Upper lobe of right lung (tissue), 1 donor: ENCODE measurements at places on chromosomes 6 and 20.

DNA sequence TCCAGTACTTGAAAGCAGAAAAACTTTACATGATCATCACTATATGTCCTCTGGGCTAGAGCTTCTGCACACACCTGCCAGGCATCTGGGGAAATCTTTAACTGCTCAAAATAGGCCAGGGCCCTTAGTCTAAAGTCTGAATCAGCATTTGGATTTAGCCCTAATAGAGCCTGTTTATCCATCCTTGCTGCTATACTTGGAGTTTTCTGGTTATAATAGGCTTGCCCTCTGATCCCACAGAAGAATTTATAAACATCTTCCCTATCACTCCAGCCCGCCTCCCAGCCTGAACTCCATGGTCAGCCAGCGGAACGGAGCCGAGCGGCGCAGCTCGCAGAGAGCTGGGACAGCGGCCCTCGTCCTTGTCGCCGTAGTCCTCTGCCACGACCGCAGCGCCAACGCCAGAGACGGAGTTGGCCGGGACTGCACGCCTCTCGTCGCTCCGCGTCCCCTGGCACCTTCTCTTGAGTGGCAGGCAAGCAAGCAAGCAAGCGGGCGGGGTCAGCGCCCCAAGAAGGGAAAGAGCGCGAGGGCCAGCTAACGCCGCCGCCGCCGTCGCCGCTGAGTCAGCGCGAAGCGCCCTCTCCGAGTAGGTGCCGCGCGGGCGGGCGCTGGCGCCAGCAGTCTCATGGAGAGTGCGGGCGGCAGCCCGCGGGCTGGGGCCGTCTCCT is 25.4 kb upstream of the ASIP start:
- H3K36me3 ChIP-seq = no peaks in the 10 kb centered on the region
- peak overlapping the region; percentile 49 for H3K4me3 ChIP-seq
- peak; percentile 95 for DNase-seq
- no peaks in the 10 kb centered on the region for H3K27me3 ChIP-seq

GRCh38 chr20:18058661-18059467 is 1.1 kb upstream of the OVOL2 start:
- peak overlapping the region; percentile 54 for H3K4me3 ChIP-seq
- H3K27me3 ChIP-seq = peaks cover 67% of the 10 kb centered on the region
- no peaks in the 10 kb centered on the region for H3K36me3 ChIP-seq
- peak; percentile 74 for DNase-seq
- H3K4me1 ChIP-seq = peaks cover 19% of the 10 kb centered on the region

DNA sequence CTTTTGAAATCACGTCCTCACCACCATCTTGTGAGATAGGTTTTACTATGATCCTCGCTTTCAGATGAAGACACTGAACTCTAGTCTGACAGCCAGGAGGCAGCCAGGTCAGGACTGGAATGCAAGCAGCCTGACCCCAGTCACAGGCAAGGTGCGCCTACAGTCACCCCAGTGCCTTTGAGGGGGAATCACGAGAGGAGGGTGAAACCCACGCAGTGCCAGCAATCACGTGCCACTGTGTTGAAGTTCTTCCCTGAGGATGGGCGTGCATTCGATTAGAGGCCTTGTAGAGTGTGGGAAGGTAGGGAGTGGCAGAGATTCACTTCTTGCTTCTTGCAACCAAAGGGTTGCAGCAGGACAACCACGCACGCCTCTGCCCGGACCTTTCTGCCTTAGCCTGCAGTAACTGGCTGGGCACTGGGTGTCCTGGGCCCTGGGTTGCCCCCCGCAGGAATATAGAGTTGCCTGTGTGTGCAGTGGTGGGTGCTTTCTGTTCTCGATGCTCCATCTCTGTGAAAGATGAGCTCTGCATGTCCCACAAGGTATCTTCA is 33.7 kb upstream of the IRF4 start:
- H3K4me1 ChIP-seq = no peaks in the 10 kb centered on the region
- H3K27ac ChIP-seq = no peak overlapping the region
- H3K4me3 ChIP-seq = no peak overlapping the region
- H3K27me3 ChIP-seq = no peaks in the 10 kb centered on the region
- peak; percentile 70 for DNase-seq
- no peaks in the 10 kb centered on the region for H3K36me3 ChIP-seq

- H3K4me1 ChIP-seq = peaks cover 10% of the 10 kb centered on the region
- H3K27ac ChIP-seq = no peak overlapping the region
- H3K36me3 ChIP-seq = no peaks in the 10 kb centered on the region
- H3K4me3 ChIP-seq = no peak overlapping the region
Observed at GRCh38 chr6:35388030-35388429, 45.7 kb downstream of the PPARD start.

DNA sequence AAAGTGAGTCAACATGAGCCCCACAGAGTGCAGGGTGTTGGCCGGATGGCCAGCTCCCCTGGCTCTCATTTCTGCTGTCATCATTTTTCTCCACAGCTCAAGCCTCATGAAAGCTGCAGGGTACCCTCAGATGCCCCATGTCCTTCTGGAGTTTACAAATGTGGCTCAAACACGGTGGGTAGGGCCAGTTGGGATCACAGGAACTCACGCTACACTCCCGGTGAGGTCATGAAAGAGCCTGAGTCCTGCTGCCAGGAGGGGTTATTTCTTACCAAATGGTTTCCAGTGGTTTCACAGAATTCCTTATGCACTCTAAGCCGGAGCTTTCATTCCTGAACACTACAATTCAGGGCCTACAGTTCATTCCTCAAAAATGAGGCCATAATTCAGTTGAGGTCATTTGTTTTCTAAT is 78.7 kb downstream of the TMEM170B start:
- H3K27ac ChIP-seq = no peak overlapping the region
- peaks cover 6% of the 10 kb centered on the region for H3K4me1 ChIP-seq
- H3K4me3 ChIP-seq = no peak overlapping the region
- DNase-seq = no peak

DNA sequence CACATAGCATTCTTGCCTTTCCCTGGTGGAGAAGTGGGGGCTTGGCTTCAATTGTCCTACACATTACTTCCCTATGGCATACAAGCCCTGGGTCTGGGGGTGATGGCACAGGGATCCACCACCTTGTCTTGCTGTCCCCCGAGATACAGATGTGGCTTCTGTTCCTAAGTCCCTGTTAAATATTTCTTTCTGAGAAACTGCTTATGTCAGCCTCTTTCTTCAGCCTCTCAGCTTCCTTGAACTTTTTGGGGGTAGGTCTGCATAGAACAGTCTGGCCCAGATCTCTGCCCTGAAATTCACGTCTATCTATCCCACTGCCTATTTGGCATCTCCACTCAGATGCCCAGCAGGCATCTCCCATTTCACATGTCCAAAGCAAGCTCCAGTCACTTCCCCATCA is 177.4 kb downstream of the SCP2D1 start:
- DNase-seq = no peak
- no peaks in the 10 kb centered on the region for H3K36me3 ChIP-seq
- no peak overlapping the region for H3K27ac ChIP-seq
- H3K4me3 ChIP-seq = no peak overlapping the region
- no peaks in the 10 kb centered on the region for H3K27me3 ChIP-seq

GRCh38 chr6:117501722-117502121 is 19.2 kb downstream of the DCBLD1 start:
- H3K4me1 ChIP-seq = peaks cover 30% of the 10 kb centered on the region
- no peaks in the 10 kb centered on the region for H3K27me3 ChIP-seq
- H3K36me3 ChIP-seq = peaks cover 16% of the 10 kb centered on the region
- no peak for DNase-seq
- no peak overlapping the region for H3K27ac ChIP-seq

GRCh38 chr6:39786649-39787048 is 5.5 kb upstream of the DAAM2 start:
- no peaks in the 10 kb centered on the region for H3K36me3 ChIP-seq
- peaks cover under 1% of the 10 kb centered on the region for H3K4me1 ChIP-seq

DNA sequence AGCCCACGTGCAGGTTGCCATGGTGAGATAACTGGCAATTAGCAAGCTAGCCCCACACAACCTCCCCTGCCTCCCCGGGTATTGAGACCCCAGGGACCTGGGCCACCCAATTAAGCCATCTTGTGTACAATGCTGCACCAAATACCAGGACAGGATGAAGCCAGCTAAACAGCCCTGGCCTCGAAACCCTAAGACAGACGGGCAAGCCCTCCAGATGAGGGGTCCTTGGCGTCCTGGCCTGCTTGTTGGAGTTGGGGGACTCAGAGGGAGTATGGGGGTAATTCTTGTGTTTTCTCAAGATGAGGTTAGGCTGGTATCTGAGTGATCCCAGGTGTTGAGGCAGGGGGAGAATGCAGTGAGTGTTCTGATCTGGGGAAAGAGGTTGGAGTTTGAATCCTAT is 8.8 kb upstream of the MAPRE1 start:
- no peak overlapping the region for H3K27ac ChIP-seq
- no peak for DNase-seq
- no peaks in the 10 kb centered on the region for H3K27me3 ChIP-seq

DNA sequence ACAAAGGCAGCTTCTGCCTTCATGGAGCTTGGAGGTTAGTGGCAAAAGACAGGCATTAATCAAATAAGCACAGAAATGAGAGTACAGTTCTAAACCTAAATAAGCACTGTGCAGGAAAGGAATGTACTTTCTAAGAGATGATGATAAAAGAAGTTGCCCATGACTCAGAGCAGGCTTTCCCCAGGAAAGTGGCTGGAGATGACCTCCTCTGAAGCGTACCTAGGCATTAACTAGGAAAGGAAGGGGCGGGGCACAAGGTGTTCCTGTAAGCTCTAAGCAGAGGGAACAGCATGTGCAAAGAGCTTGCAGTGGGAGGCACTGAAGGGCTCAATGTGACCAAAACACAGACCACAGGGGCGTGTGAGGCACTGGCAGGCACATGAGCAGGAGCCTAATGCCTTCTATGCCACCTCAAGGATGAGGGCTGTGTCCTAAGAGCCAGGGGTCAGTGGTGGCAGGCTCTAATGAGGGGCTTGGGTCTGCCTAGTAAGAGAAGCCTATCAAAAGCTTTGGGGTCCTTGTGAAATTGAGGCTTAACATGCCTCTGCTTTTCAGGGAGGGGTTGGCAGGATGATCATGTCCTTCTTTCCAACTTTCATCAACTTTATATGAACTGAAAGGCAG is 4.9 kb downstream of the SSTR4 start:
- H3K4me1 ChIP-seq = no peaks in the 10 kb centered on the region
- H3K27me3 ChIP-seq = peaks cover 41% of the 10 kb centered on the region
- H3K27ac ChIP-seq = no peak overlapping the region
- no peak overlapping the region for H3K4me3 ChIP-seq
- H3K36me3 ChIP-seq = no peaks in the 10 kb centered on the region

DNA sequence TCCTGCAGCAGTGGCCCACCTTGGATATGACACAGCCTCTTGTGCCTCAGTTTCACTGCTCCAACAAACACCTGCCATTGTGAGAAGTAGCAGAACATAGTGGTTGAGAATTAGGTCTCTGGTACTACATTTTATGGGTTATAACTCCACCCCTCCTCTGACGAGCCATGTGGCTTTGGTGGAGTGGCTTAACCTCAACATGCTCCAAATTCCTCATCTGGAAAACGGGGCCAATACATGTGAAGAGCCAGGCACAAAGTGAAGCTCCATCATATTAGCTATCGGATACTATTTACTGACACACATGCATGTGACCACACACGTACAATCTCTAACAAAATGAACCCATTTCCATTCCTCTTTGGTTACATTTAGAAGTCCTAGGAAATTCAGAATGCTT is 8.4 kb upstream of the KIZ start:
- no peak overlapping the region for H3K27ac ChIP-seq
- no peaks in the 10 kb centered on the region for H3K4me1 ChIP-seq
- no peaks in the 10 kb centered on the region for H3K36me3 ChIP-seq
- DNase-seq = no peak

GRCh38 chr6:75135450-75135849 is 70.4 kb downstream of the COL12A1 start:
- no peak overlapping the region for H3K4me3 ChIP-seq
- H3K27ac ChIP-seq = no peak overlapping the region
- no peaks in the 10 kb centered on the region for H3K4me1 ChIP-seq
- no peaks in the 10 kb centered on the region for H3K27me3 ChIP-seq

DNA sequence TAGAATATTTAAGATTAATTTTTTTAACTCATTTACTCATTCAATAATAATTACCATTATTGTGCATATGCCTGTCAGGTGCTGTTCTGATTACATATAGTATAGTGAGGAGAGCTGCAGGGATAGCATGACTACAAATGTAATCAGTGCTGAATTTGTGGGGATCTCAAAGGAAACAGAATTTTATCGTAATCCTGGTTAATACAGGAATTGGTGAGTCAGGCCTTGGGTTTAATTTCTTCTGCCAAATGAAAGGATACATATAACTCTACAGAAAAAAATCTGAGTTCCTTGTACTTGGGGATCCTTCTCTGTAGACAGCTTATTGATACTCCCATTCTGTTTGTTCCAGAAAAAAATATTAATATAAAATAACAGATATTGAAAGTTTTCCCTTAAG is 297.2 kb downstream of the GJA1 start:
- H3K36me3 ChIP-seq = no peaks in the 10 kb centered on the region
- no peak overlapping the region for H3K4me3 ChIP-seq
- H3K27me3 ChIP-seq = no peaks in the 10 kb centered on the region
- H3K27ac ChIP-seq = no peak overlapping the region

DNA sequence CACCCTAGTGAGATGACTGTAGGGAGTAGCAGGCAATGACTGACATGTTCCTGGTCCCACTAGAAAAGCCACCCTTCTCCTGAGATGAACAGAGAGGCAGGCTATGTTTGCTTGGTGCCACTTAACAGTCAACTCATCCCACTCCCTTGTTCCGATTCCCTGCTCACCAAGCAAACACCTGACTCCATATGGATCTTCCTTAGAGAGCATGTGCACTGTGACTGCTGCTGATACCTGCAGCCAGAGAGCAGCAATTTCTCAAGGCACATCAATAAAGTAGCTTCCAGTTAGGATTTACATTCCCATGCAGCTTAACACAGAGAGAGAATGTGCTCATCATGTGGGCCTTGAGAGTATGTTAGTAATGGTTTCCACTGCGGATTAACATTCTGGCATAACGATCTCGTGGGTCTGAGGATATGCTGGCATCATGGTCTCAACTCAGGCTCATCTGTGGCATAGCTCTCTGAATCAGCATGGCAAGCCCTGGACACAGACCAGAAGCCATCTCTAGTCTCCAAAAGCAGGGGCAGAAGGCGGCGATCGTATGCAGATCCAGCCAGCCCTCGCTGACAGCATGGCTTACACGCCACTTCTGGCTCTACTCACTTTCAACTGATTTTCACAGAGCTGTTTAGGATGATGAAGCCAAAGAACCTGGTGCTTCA is 43.9 kb downstream of the ATXN1 start:
- H3K27me3 ChIP-seq = no peaks in the 10 kb centered on the region
- no peak overlapping the region for H3K27ac ChIP-seq
- H3K4me1 ChIP-seq = peaks cover 19% of the 10 kb centered on the region
- no peaks in the 10 kb centered on the region for H3K36me3 ChIP-seq
- H3K4me3 ChIP-seq = no peak overlapping the region
